ENCODE measurements at places on chromosomes 13 and 19. TPM values are rescaled to one million over a fixed set of nuclear protein-coding genes. Genes with fewer than 3 reads are reported as not detected.

Gene PSG4
- not detected for total RNA-seq

GRCh38 chr19:16335226-16335625 lies 10.6 kb downstream of the KLF2 start:
- DNase-seq, result no peak

Gene ZNF714
- total RNA-seq, result 3.3 TPM

- no peak for DNase-seq
These were observed 21.2 kb upstream of the ZNF536 start for GRCh38 chr19:30350692-30351663.

DNA sequence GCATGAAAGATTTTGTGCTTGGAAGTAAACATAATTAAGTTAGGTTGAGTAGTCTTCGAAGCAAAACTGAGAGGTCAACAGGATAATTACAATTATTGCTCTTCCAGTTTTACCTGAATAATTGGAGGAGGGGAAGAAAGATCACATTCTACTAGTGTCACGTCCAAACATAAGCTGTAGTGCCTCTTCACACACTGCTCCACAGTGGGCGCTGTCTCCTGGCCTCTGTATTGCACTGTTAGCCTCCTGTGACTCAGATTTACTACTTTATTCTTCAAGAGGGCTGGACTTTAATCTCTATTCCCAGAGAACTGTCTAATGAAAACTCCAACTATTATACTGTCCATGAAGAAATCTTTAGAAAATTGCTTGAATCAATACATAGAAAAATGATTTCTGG lies 62.9 kb downstream of the TRPC4 start:
- DNase-seq, result no peak

Gene BEST2
- not detected for total RNA-seq

Gene SERP2
- 1.5 TPM for total RNA-seq

- no peak for DNase-seq
These were observed 199.9 kb downstream of the DIAPH3 start for GRCh38 chr13:59963827-59964226.

DNA sequence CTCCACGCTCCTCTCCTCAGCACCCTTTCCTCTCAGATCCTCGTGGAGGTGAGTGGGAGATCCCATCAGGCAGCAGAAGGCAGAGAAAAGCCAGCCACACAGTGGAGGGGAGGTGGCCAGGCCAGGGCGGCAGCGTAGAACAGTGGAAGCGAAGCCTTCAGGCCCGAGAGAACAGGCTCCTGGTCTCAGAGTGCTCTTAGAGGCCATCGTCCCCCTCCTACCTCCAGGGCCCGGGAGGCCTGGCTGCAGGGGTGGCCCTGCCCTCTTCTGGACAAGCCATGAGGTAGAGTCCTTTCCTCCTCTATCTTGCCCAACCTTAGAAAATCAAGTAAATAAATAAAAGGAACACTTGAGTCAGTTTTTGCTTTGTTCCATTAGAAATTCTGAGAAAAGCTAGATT lies 202.0 kb downstream of the KATNAL1 start:
- no peak for DNase-seq

DNA sequence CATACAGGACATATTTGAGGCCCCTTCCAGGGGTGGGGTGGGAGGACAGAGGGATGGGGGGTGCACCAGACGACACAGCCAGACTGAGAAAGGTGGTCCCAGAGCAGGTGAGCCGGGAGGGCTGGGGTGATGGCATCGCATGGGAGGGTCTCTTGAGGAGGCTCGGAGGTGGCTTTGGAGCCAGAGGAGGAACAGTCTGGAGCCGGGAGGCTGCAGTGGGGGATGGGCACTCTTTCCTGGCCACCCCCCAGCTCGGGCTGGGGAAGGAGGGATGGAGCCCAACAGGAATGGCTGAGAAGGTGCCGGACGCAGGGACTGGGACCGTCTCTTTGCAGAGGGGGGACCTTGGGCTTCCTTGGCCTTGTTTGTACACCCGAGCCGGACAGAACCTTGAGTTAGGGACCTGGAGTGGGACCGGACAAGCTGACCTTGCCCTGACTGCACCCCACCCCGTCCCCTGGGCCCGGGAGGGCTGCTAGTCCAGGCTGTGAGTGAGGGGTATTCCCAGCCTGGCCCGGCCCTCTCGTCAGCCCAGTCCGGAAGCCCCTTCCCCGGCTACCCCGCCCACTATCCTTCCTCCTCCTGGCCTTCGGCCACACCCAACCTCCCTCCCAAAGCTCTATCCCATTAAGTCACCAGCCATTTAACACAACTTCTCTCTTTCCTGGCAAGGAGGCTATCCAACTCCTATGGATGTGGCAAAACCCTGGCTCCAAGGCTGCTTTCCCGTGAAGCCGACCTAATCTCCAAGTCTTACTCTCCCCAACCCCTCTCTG lies 816 bp upstream of the TBXA2R start:
- DNase-seq, result peak; percentile 40

DNA sequence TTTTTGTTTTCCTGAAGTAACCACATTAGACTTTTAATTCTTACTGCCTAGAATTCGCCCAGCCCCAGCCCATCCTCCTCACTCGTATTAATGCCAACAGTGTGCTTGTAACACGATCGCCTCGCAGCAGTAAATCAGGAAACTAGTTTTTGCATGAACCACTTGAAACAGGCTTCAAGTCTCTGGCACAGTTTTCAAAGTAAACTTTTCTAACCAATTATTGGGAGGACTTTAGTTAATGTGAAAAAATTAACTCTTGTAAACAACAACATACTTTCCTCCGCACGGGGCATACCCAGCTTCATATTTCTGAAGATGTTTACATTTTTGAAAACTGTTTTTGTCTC lies 39.2 kb downstream of the TNFRSF19 start:
- DNase-seq, result peak; percentile 12

GRCh38 chr19:19053508-19054314 lies 10.1 kb upstream of the SLC25A42 start:
- DNase-seq, result peak; percentile 70

Gene C2CD4C
- total RNA-seq, result 2.0 TPM

Gene CEACAM7
- 0.44 TPM for total RNA-seq

GRCh38 chr13:73607489-73608156 lies 526.6 kb downstream of the KLF12 start:
- no peak for DNase-seq

- DNase-seq, result no peak
These were observed 1257.3 kb downstream of the DIAPH3 start for GRCh38 chr13:58906329-58907007.

DNA sequence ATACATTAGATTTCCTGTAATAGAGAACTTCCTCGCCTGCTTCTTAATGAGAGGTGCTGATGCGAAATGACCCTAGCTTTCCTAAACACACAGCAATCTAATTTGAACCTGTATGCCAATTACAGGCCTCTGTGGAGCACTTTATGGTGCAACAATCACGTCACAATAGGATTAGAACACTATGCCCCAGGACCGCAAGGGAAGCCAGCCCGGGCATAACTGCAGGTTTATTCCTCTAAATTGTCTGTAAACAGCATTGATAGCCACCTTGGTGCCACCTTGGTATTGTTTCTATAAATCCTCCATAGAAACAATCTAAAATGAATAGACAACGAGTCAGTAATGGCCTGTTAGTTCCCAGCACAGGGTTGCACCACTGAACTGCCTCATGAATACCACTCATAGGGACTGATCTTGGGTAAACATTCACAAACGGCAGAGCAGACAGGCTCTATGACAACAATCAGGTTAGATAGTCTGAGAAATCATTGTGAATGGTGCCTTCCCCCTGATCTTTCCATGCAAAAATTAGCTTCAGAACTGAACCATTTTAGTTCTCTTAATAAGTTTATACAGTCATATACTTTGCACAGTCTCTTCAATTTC lies 182.5 kb upstream of the OBI1 start:
- no peak for DNase-seq

- DNase-seq, result no peak
These were observed 15.7 kb upstream of the CD177 start for GRCh38 chr19:43337737-43338136.

Gene CAMSAP3
- under 0.01 TPM for total RNA-seq

Gene EMP3
- total RNA-seq, result 7.4 TPM

Gene MAP3K10
- 6.7 TPM for total RNA-seq

All from lung microvascular endothelial cell (primary cell).